ENCODE measurements at places on chromosomes 13 and 19. TPM values are rescaled to one million over a fixed set of nuclear protein-coding genes. Genes with fewer than 3 reads are reported as not detected.
A peak's percentile ranks its signal among the peaks of the same experiment; 100 is the strongest.

DNA sequence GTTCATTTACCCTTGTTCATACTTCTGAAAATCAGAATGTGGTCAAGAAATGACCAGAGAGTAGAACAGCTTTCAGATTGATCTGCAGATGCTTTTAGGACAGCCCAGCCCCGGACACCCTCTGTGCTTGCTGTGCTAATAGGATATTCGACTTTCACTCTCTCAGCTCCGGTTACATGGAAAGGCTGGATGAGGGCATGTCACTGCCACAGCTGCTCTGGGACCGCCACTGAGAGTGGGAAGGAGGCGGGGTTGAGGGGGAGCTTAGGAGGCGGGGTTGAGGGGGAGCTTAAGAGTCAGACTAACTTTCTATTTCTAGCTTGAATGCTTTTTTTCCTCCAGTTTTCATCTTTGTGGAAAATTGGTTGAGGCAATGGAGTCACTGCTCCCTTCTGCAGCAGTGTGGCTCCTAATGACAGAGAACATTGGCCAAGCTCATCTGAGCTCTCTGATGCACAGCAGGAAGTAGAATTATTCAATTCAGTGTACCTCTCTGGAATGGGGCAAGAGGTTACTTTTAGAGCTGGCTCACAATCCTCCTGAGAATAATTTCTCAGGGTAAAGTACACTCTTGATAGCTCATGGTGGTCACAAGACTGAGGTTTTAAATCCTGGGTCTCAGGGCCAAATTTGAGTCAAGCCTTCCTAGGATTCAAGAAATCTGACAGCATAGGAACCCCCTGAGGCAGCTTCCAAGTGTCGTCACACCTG is 74.6 kb upstream of the NPAS1 start:
- no peaks in the 10 kb centered on the region for H3K36me3 ChIP-seq
- peaks cover 27% of the 10 kb centered on the region for H3K4me1 ChIP-seq
- H3K27ac ChIP-seq, result peak overlapping the region; percentile 90
- no peaks in the 10 kb centered on the region for H3K27me3 ChIP-seq
- H3K4me3 ChIP-seq, result no peak overlapping the region
- DNase-seq, result peak; percentile 78

Gene FLT1
- 37.0 TPM for total RNA-seq

Gene COPE
- 222 TPM for total RNA-seq

DNA sequence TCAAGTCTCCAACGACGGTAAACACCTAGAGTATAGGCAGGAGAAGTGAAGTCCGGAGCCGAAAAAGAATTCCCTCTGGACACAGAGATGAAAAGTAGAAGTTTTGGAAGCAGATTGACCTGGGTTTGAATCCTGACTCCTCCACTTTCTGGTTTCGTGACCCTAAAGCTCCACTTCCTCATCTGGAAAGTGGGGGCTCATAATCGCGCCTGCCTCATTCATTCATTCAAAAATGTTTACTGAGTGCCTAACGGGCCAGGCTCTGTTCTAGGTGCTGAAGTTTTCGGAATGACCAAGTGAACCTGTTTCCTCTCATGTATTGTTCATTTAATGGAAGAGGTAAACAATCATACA is 7.1 kb upstream of the EML2 start:
- H3K4me3 ChIP-seq, result no peak overlapping the region
- H3K36me3 ChIP-seq, result no peaks in the 10 kb centered on the region
- H3K27ac ChIP-seq, result peak overlapping the region; percentile 36
- no peak for DNase-seq
- peaks cover 9% of the 10 kb centered on the region for H3K4me1 ChIP-seq

Measured in hepatocyte (in vitro differentiated cells).